ENCODE measurements at places on chromosomes 2 and 18.

- no peak for DNase-seq
Measured at GRCh38 chr2:209525331-209525730, 101.5 kb downstream of the MAP2 start.

- DNase-seq, result no peak
Measured at GRCh38 chr2:51299370-51299769, 267.4 kb upstream of the NRXN1 start.

DNA sequence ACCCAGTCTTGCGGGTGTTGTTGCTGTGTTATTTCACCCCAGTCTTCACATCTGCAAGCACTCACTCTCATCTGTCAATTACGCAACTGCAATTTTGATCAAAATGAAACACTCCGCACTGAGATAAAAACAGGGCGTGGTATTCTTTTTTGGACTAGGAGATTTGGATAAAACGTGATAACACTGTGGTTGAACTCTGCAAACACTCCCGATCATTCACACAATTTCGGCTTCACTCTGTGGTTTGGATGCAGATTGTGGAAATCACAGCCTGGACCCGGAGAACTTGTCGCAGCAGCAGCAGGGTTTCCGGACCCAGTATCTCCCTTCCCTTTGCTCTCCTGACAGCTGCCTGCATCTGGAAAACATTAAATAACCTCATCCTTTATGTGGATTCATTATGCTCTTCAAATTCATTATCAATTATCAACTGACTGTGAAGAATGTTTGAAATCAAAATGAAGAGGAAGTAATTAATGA is 49.4 kb upstream of the APCDD1 start:
- no peak for DNase-seq

- no peak for DNase-seq
Measured at GRCh38 chr2:36664696-36665076, 31.8 kb upstream of the VIT start.

DNA sequence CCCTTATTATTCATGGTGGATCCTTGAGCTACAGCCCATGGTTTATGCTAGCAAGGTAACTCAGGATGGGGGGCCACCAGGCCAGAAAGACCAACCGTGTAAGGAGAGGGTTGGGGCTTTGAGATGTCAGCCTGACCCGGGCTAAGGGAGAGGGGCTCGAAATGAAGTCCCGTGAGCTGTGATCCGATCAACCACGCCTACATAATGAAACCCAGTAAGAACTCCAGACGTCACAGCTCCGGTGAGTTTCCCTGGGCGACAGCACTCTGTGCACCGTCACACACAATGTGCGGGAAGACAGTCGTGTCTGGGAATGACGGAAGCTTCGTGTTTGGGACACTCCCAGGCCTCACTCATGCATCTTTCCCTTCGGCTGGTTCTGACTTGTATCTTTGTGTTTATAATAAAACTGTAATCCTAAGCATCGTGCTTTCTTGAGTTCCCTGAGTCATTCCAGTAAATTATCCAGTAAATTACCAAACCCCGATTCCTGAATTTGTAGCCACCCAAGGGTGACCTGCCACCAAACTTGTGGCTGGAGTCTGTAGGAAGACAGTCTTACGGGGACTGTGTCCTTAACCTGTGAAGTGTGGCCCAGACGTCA is 44.2 kb downstream of the CYP27C1 start:
- no peak for DNase-seq

- peak; percentile 65 for DNase-seq
Measured at GRCh38 chr2:43221763-43222474, 4.5 kb downstream of the ZFP36L2 start.

- no peak for DNase-seq
Measured at GRCh38 chr2:85611217-85611704, 605 bp downstream of the C2orf68 start.

DNA sequence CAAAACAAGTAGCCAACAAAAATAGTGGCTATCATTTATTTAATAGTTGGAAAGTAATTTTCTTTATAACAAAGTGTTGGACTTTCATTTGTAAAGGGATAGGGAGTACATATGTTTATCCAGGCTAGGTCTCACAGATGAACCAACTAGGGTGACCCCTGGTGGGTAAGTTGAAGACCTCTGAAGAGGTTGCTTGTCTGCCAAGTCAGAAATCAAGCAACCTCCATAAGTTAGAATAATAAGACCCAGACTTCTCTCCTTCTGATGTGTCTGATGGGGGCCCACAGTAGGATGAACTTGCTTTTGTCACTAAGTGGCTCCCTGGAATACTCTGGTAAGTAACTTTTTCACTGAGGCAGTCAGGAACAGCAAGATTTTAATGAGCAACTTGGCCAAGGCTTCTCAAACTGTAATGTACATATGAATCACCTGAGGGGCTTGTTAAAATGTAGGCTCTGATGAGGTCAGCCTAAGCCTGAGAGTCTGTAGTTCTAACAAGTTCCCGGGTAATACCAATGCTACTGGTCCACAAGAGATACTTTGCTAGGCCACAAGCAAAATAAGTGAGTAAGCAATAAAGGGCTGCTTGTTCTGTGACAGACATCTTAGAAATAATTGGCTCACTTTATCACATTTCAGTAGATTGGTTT is 319.6 kb downstream of the PIK3C3 start:
- DNase-seq, result peak; percentile 12

- DNase-seq, result no peak
Measured at GRCh38 chr2:3211256-3212060, 166.2 kb downstream of the EIPR1 start.

GRCh38 chr18:286515-287310 is 18.9 kb upstream of the THOC1 start:
- no peak for DNase-seq

GRCh38 chr2:199987586-199987985 is 32.2 kb downstream of the MAIP1 start:
- no peak for DNase-seq

- DNase-seq, result no peak
Measured at GRCh38 chr18:48029296-48029986, 99.0 kb upstream of the SMAD2 start.

DNA sequence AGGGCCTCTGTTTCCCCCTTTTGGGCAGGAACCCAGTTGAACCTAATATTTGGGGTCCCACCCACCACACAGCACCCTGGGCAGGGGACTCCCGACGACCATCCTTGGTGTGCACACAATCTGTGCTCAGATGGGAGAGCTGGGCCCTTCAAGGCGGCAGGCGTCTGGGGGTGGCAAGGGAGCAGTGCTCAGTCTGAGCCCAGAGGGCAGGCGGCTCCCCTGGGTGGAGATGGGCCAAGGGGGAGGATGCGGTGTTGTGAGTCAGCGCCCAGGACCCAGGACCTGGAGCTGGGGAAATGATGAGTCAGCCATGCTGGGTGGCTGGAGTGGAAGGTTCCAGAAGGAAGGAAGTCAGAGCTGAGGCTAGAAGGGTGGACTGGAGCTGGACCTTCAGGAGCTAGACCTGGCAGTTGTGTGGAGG is 3.8 kb downstream of the PROM2 start:
- no peak for DNase-seq

GRCh38 chr2:213187833-213188532 is 36.6 kb upstream of the IKZF2 start:
- peak; percentile 90 for DNase-seq

- no peak for DNase-seq
Measured at GRCh38 chr2:52308156-52308555, 1276.2 kb upstream of the NRXN1 start.

- no peak for DNase-seq
Measured at GRCh38 chr2:38466409-38466808, 89.3 kb upstream of the ATL2 start.

DNA sequence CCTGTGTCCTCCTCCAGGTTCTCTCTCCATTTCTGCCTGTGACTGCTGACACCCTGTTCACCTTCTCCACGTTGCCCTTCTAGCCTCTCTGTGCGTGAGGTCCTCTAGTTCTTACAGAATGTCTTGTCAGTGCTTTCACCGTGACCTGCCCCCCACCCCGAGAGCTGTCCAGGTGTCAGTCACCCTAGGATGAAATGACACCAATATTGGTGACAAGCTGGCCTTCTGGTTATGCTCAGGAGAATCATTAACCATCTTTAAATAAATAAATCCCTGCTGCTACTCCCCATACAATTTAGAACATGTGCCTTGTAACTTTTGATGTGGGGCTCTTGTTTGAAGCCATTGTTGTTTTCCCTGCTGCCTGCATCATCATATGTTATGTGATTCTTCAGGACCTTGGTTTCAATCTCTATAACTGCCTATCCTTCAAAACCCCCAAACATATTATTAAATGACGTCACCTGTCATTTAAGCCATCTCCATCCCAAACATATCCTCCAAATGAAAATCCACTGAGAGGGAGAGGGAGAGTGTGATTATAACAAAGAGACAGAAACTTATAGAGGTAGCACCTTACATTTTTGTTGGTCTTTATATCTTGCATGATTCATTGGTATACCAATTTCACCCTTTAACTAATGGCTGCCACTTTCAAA is 496.3 kb downstream of the PARD3B start:
- DNase-seq, result no peak
